NCI-H2029 treated with DMSO at 0.1 percent for 48 hours (cell line): ENCODE measurements at places on chromosomes 4 and X.
A peak's percentile ranks its signal among the peaks of the same experiment; 100 is the strongest.

DNA sequence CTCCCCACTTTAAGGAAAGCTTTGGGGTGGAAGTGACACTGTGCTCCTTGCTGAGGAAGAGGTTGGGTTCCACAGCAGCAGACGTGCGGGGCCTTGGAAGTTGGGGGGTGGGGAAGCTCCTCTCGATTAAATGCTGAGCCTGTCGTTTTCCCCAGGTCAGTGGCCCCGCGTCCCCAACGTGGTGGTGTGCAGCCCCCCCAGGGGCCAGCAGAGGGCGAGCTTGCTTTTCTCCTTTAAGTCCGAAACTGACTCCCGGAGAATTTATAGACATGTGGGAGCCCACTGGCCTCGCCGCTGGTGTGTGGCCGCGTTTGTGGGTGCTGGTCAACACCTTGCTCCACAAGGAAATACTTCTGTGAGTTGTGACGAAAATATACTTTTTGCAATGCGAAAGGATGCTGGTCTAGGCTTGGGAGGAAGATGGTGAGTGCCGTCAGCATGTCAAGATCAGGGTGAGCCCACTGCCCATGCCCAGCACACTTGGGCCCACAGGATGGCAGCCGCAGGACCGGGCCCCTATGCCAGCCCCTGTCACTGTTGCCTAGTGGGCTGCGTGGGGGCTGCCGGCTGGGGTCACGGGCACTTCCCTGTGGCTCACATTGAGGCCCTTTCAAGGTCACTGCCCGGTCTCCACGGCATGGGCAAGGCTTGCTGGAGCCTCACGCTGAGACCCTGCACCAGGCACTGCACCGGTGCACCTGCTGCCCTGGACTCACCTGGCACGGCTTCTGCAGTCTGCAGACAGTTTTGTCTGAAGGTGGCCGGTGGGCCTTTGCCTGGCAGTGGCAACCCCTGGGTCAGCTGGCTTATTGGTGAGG is 9.4 kb downstream of the UVSSA start:
- no peak for DNase-seq

DNA sequence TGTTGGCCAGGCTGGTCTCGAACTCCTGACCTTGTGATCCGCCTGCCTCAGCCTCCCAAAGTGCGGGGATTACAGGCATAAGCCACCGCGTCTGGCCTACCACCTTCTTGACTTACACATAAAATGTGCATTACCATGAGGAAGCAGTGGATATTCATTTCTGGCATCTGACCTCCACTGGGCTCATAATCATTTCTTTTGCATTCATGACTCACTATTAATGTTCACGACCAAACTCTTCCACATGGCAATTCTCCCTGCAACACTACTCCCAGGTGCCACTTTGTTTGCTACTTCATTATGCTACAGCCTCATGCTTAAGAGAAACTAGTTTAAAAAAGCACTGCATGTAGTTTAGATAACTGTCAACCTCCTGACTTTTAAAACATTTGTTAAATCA is 22.7 kb downstream of the RASGEF1B start:
- no peak for DNase-seq

- DNase-seq: no peak
Observed at GRCh38 chr4:12445711-12446235, 1017.1 kb upstream of the HS3ST1 start.

- peak; percentile 20 for DNase-seq
Observed at GRCh38 chrX:118420462-118420861, 74.6 kb downstream of the WDR44 start.

GRCh38 chr4:73721435-73721834 is 18.9 kb upstream of the CXCL8 start:
- no peak for DNase-seq

DNA sequence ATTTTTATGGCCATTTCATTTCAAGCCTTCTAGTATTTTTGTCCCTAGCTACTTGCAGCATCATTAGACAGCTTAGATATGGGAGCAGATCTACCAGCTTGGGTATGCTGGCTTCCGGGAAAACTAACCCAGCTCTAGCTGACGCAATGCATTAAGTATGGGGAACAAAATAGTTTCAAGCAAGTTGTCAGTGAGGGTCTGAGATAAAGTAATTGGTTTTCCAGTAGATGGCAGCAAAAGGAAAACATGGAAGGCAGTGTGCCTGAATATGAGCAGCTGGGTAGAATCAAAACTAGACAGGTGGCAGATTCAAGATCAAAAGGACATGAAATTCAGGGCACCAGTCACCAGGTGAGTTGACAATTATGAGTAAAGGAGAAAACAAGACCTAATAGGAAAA is 340.9 kb upstream of the CTSO start:
- DNase-seq: no peak

DNA sequence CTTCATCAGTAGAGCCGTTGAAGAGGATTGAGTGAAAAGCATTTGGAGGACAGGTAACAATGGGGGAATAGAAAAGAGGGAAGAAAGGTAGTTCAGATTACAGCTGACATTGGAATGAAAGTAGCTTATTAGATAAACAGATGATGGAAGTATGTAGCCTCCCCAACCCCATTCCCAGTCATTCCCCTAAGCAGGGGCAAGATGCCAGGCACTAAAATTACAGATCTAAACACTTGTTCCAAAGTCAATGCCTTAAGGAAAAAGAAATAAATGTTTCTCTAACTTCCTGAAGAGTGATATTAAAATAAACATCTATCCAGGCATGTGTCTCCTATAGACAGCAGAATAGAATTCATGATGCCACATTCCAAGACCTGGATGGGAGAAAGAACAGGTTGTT is 350.8 kb downstream of the PDGFC start:
- no peak for DNase-seq

DNA sequence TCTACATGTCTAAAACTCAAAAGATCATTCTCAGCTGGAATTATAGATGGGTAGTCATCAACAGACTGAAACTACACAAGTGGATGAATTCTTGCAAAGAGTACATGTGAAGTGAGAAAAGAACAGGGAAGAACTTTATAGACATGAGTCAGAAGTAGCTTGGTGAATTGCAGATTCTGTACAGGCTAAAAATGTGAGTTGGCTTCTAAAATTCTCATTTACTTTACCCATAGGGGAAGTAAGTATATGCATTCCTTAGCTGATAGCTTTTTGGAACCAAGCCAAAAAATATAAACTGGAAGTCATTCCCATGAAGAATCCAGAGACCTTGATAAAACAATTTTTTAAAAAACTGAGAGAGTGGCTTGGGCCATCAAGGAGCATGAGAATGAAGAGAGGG is 584.2 kb upstream of the FTHL17 start:
- no peak for DNase-seq

- DNase-seq: no peak
Observed at GRCh38 chr4:177923888-177924287, 481.7 kb upstream of the AGA start.

GRCh38 chrX:70132877-70133302 is 357 bp upstream of the IGBP1 start:
- peak; percentile 33 for DNase-seq

DNA sequence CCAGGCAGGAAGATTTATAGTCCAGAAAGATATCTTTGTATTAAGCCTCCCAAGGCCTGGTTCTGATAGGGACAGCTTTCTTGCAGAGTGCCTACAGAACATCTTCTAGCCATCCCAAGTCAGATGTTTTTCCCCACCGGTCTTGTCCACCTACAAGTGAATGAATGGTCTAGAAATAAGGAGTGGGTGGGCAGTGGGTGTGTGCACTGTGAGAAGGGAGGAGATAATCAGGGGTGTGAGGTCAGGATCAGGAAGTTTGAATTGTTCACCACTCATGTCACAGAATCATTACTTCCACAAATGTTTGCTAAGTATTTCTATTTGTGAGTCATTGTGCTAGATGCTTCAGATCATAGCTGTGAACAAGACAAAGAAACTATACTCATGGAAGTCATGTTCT is 332.6 kb downstream of the NKX6-1 start:
- no peak for DNase-seq

GRCh38 chrX:50941638-50942037 is 31.1 kb downstream of the BMP15 start:
- DNase-seq: no peak

GRCh38 chrX:13721371-13721770 is 13.0 kb downstream of the TRAPPC2 start:
- no peak for DNase-seq

DNA sequence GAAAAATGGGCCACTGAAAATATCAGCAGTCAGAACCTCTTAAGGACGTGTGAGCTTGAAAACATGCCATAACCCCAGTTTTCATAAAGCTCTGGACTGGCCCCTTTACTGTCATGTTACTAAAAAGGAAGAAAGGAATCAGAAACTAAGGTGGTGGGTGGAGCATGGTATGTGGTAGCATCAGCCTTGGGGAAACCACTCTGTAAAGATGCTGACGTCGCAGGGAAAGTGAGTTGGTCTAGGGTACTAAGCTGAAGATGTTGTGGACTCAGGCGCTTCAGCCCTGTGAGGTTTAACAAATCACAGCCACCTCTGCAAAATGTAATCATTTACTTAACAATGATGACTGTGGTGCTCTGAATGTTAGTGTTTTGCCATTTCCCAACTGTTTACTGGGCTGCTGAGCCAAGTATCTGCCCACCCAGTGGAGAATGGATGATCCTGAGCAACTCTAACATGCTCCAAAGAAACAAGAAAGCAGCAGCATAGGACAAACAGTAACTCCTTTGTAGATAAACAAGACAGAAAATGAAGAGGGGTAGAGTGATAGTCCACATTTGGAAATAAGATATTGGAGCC is 33.4 kb downstream of the C4orf54 start:
- no peak for DNase-seq

DNA sequence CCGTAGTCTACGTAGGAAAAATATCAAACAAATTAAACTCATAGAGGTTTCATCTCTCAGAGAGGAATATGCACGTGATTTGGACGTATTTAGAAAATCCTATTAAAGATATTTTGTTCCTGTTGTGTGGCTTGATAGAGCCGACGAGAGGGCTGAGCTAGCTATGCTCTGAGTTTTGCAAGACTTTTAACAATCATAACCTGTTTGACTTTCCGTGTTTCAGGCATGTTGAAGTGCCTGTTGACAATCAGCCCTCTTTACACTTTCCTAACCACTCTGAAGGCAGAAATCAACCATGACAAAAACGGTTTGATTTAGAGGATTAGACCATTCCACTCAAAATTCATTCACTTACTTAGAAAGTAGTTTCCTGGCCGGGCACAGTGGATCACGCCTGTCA is 297.3 kb downstream of the ASMT start:
- DNase-seq: no peak

- no peak for DNase-seq
Observed at GRCh38 chrX:49859491-49859890, 19.8 kb upstream of the USP27X start.

DNA sequence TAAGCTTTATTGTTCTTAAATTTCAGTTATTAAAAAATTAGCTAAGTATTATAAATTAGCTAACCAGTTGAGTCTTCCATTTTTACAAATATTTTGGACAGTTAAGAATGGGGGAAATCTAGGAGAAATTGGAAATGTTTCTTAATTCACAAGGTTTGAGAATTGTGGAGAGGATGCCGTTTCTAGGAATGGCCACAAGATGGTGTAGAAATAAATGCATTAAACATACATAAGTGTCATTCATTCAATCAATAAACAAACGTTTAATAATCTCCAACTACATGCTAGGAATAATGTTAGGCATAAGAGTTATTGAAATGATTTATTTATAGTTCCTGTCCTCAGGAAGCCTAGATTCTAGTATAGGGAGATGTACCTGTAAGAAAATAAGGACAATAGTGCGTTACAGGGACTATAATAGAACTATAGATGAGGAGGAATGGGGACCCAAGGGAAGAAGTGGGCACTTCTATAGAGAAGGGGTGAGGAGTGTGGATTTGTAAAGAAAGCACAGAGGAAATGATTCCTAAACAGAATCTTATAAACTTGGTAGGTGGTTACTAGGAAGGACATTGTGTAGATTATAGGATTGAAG is 195.7 kb upstream of the ANK2 start:
- no peak for DNase-seq

DNA sequence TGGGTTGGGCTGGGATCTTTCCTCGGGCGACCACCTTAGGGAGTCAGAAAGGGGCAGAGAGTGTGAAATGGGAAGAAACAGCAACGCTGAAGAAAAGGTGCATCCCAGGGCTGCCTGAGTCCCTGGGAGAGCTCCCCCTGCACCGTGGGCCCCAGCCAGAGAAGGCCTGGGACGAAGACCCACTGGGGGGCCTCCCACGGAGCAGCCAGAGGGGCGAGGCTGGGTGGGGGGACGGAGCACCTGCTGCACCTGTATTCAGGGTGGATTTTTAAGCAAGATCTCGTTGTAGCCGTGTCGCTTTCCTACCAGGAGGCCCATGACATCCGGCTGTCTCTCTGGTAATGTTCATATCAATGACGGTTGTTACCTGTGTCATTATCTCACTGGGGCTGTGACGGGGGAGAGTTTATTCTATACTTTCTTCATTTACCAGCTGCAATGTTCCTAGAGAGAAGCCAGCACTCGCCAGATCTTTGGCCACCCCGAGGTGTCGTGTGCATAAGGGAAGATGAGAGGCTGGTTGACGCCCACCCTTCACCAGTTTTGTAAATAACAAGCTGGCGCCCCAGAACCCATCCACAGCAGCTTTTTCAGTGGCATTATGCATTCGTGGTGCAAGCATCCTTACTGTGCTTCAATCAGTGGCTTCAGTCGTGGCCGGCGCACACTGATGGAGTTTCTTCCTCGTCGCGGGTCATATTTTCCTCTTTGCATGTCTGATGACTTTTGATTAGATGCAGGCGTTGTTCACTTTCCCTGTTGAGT is 5.6 kb upstream of the PCGF3 start:
- DNase-seq: no peak

DNA sequence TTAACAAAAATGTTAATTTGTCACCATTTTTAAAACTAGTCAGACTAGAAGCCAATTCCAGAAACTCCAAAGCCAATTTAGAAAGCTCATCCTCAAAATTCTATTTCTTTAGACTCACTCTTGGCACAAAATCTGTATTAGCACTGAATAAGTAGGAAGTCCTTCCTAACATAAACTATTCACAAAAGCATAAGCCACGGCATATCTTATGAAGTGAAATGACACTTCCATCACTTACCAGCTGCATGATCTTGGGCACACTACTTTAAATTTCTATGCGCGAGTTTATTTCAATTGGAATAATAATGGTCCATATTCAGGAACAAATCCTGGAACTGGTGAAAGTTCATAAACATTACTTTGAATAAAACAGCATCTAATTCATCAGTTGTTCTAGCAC is 1544.0 kb downstream of the TECRL start:
- no peak for DNase-seq

GRCh38 chr4:79413032-79413885 is 5.2 kb upstream of the GK2 start:
- DNase-seq: no peak

- DNase-seq: no peak
Observed at GRCh38 chrX:12236156-12236555, 97.9 kb downstream of the FRMPD4 start.
